ENCODE measurements at places on chromosomes 5 and 9. TPM values are rescaled to one million over a fixed set of nuclear protein-coding genes. Genes with fewer than 3 reads are reported as not detected.
A peak's percentile ranks its signal among the peaks of the same experiment; 100 is the strongest.

Gene ARL14EPL
- polyA plus RNA-seq: not detected

- no peak for DNase-seq
These were observed 301.1 kb downstream of the PRR16 start for GRCh38 chr5:120765189-120765588.

Gene PCDHAC1
- polyA plus RNA-seq: 0.13 TPM

- no peak for DNase-seq
These were observed 605.4 kb upstream of the CLINT1 start for GRCh38 chr5:158464383-158464782.

- DNase-seq: no peak
These were observed 1854.6 kb upstream of the WWC1 start for GRCh38 chr5:166436872-166437271.

GRCh38 chr5:128334010-128334716 is 203.9 kb downstream of the FBN2 start:
- DNase-seq: no peak

DNA sequence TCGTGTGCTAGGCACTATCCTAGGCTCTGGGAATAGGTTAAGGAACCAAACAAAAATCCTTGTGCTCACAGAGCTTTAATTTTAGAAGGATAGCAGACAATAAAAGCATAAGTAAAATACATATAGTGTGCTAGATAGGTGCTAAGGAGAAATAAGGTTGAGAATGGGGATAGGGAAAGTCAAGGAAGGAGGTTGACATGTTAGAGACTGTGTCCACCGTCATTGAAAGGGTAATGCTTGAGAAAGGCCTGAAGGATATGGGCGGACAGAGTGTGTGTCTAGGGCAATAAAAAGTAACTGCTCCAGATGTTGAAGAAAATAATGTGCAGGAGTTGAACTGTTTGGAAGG is 482 bp upstream of the TDRD7 start:
- no peak for DNase-seq

GRCh38 chr5:34914671-34915138 is 599 bp downstream of the RAD1 start:
- DNase-seq: no peak

Gene F2RL1
- 38.4 TPM for polyA plus RNA-seq

Gene GARNL3
- 19.8 TPM for polyA plus RNA-seq

DNA sequence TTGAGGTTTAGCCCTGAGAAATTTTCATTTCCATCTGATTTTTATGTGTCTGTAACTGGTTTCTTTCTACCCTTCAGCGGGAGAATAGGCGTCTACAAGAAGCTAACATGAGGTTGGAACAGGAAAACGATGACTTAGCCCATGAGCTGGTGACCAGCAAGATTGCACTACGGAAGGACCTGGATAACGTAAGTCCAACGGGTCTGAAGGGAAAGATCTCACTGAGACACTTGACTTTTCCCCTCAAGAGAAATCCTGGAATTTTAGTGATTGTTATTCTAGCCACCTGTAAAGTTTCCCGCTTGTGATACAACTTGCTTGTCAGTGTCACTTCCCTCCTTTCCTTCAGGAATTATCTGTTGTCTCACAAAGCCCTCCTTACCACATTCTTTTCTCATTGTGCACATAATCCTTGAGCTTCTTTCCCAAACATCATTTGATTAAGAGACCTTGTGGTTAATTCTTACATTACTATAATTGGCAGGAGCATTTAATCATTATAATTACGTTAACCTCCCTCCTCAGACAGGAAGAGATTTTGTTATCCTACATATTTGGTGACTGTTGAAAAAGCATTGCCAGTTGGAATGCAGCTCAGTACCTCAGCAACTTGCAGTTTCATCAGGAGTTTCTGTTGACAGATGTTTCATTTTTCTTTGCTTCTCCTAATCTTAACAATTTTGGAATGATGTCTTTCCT is 56.9 kb downstream of the GPR21 start:
- DNase-seq: no peak

Gene PCDHB6
- 3.5 TPM for polyA plus RNA-seq

- peak; percentile 91 for DNase-seq
These were observed 60.1 kb upstream of the ZNF608 start for GRCh38 chr5:124806373-124807077.

Gene BTNL3
- not detected for polyA plus RNA-seq

GRCh38 chr5:181108578-181109165 is 22.3 kb downstream of the OR2V1 start:
- DNase-seq: no peak

- no peak for DNase-seq
These were observed 6.9 kb downstream of the NR4A3 start for GRCh38 chr9:99828417-99829176.

Gene MEIKIN
- not detected for polyA plus RNA-seq

DNA sequence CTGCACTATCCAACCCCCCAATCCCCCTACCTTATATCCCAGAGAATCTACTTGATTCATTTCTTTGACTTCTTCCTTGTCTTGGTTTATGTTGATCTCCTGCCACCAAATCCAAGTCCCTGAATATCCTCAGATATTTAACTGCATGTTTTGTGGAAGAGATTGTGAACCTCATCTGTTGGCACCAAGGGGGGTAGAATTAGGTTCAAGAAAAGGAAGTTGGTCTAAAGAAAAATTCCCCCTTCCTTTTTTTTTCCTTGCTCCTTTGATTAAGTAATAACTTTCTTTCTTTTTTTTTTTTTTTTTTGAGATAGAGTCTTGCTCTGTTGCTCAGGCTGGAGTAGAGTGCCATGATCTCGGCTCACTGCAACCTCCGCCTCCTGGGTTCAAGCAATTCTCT is 526 bp upstream of the CD14 start:
- DNase-seq: no peak

- peak; percentile 71 for DNase-seq
These were observed 37.5 kb downstream of the NEK6 start for GRCh38 chr9:124295159-124295794.

DNA sequence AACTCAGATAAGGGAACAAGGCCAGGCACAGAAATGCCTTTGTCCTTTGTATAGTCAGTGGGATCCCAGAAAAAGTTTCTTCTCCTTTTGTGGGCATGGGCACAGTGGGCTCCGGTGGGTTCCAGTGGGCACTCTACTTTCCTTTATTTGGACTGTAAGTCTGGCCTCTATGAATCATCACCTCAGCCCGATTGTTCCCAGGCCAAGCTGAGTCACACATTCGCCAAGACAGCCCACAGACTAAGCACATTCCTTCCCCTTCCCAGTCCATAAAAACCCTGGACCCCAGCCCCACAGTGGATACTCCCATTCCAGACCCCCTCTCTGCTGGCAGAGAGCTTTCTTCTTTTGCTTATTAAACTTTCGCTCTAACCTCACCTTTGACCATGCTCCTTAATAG is 165.0 kb downstream of the FBXL17 start:
- DNase-seq: no peak

- no peak for DNase-seq
These were observed 137.9 kb upstream of the TRIM32 start for GRCh38 chr9:116549061-116549664.

Gene EPB41L4A
- 30.8 TPM for polyA plus RNA-seq

- no peak for DNase-seq
These were observed 9.6 kb upstream of the NIM1K start for GRCh38 chr5:43182421-43182820.

DNA sequence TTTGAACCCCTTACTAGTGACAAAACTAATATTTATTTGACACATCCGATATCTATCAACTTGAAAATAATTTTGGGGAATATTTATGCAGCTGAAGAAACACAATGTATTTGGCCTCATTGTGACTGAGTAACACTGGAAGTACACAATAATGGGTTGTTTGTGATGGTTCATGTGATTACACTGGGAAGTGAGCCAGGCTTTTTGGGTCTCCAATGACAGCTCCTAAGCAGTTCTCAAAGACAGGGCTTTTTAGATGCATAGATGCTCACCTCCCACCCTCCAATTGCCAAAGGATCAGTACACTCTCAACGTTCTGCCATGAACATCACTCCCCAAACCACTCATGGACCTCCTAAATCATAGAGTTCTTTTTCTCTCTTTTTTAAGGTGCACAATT is 170.0 kb downstream of the SLC24A2 start:
- no peak for DNase-seq

GRCh38 chr5:57692582-57693487 is 210.2 kb upstream of the ACTBL2 start:
- no peak for DNase-seq

DNA sequence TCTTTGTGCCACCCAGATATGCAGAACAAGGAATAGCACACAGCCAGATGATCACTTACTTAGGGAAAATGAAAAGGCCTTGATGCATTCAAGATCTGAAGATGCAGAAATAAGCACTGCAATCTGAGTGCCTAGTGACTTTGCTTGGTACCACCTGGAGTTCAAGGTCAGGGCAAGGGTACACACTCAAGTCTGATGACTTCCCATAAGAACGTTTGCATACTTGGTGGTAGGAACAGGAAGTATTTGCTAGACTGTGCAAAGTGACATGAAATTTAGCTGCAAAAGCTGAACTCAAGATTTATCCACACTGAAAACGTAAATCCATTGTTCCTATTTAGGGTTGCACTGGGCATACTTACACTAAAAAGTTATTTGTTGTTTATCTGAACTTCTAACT is 177.1 kb downstream of the PIK3R1 start:
- no peak for DNase-seq

Gene TAL2
- polyA plus RNA-seq: 2.2 TPM

GRCh38 chr9:15298362-15298761 is 8.7 kb downstream of the TTC39B start:
- no peak for DNase-seq

- DNase-seq: no peak
These were observed 37.9 kb downstream of the HK3 start for GRCh38 chr5:176861276-176861675.

Gene PHF24
- 0.33 TPM for polyA plus RNA-seq

Gene FOXD4
- 0.62 TPM for polyA plus RNA-seq

DNA sequence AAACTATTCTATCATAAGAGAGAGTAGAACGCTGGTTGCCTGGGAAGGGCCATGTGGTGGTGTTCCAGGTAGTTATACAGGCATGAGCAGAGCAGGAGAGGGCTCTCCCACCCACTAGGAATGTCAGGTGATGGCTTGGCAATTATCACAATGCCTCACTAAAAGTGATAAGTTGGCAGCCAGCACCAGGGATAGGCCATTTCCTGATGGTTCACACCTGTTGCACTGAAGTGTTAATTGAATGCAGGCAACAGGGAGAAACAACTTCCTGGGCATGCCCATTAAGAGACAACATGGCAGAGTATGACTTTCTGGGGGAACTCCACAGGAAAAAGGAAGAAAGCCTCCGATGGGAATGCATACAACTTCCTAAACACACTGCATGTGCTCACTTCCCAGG is 593.2 kb downstream of the ELAVL2 start:
- DNase-seq: no peak

DNA sequence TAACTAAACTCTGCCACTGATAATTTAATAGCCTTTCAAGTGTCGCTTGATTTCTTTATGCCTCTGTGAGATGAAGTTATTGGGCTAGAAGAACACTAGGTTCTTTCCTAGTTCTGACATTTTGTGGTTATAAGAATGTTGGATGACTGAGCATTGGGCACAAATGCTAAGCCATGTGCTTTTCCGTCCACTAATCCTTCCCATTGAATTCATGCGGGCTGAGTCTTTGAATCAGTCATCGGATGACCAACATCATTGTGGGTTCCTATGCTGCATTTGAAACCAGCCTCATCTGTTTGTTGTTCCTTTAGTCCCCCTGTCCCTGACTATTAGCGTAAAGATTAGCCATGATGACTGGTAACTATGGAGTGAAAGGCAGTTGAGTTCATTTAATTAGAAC is 58.5 kb downstream of the ALDH1A1 start:
- no peak for DNase-seq

- no peak for DNase-seq
These were observed 25.8 kb upstream of the CARNMT1 start for GRCh38 chr9:75053869-75054268.

DNA sequence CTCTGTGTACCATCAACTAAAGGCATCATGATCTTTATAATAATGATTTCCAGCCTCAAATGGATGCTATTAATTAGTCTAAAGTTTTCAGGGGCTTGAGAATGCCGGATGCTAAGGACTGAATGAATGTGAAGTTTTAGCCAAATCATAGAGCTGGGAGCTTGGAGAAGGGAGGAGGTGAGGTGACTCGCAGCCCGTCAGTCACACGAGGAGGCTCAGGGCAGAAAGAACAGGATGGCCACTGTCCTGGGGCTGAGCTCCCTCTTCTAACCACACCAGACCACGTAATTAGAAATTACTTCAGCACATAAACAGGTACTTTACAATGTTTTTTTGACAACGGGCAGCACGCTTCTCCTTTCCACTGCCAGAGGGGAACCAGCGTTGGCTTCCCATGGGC is 222.6 kb downstream of the NPR3 start:
- no peak for DNase-seq

- DNase-seq: no peak
These were observed 75.5 kb upstream of the PRRC1 start for GRCh38 chr5:127441799-127442484.

DNA sequence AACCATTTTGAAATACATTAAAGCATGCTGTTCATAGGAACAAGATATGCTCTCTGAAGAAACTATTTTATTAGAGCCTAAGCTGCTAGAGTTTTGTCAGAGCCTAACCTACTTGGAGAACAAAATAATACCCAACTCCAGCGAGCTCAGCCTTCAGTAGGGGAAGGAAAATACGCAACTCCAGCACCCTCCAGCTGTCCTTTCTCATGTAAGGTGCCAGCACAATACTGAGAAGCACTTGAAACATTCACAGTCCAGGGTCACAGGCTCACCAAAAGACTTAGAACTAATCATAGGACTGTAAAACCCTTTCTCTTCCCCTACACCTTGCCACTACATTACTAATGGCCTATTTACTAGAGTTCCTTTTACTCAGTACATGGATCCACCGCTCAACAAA is 18.9 kb downstream of the DPYSL3 start:
- no peak for DNase-seq

GRCh38 chr5:127136908-127137307 is 63.6 kb upstream of the C5orf63 start:
- no peak for DNase-seq

DNA sequence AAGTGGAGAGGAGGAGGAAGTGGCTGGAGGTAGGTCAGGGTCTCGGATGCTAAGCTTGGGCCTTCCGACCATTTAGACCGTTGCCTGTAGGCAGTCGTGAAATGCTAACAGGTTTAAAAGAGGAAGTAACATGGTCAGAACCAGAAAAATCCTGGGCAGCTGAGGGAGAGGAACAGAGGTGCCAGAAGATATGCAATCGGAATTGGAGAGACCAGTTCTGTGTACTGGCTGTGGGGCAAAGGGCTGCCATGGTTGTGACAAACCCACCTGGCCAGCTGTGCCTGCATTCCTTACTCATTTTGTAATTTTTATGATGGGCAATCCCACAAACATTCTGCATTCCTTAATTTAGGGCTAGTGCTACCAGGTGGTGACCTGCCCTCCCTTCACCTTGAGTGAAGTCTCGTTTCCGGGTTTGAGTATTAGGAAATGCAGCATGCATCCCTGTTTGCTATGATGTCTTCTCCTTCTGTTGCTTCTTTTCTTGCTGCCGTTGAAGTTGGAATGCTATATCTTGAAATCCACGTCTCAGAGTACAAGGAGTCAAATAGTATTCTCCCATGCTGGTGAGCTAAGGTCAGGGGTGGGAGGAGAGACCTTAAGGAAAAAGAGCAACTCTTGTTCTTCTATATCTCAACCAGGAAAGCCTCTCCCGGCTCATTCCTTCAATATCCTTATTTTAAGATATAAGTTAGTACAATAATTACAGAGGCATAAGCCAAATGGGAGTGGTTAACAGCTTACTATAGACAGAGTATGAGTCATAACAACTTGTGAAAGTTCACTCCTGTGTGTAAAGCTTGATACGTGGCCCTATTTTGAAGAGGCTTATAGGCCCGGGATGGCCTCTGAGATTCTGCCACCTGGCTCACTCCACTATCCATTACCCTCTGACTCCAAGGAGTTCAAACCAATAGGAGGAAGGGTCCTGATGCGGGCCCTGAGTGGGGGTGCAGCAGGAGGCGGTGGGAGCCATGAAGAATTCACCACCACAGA is 37.0 kb downstream of the B4GALT1 start:
- DNase-seq: no peak

All from left kidney (tissue), 8 donors.